GM04503 (cell line): ENCODE measurements at places on chromosomes 12 and 14.

DNA sequence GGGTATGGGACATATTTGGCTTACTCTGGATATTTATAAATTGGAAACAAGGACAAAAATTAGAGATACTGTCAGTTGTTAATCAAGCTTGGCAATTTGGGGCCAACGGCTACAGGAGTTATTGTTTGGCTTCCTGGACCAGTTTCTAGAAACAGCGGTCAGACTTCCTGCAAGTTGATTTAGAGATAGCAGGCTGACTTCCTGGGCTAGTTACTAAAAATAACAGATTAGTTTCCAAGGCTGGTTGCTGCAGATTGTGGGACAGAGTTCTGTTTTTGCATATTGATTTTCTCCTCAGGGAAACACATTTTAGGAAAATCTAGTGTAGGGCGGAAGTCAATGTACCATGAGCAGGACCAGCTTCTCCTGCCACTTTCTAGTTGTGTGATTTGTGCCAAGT lies 144.0 kb upstream of the TMPO start:
- DNase-seq: no peak

DNA sequence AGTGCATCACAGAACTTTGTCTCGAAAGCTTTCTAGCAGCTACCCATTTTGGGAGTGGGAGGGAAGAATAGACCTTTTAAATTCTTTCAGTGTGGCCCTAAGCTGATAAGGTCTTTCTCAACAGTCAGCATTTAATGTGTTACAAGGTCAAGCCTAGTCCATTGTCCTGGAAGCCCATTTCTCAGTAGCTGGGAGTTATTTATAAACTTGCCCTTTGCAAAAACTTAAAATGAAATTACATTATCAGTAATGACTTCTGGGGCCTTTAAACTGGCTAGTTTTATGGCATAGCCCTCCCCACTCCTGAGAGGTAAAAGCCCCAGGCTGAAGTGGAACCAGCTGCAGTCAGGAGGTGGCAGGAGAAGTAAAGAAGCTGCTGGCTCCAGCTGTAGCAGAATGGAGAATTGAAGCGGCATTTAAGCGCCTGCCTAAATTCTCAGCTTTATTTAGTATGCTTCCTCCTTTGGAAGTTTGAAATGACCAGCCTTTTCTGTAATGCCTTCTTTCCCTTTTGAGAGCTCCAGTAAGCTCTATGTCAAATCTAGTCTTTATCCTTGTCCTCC lies 12.4 kb downstream of the COPZ1 start:
- DNase-seq: no peak

DNA sequence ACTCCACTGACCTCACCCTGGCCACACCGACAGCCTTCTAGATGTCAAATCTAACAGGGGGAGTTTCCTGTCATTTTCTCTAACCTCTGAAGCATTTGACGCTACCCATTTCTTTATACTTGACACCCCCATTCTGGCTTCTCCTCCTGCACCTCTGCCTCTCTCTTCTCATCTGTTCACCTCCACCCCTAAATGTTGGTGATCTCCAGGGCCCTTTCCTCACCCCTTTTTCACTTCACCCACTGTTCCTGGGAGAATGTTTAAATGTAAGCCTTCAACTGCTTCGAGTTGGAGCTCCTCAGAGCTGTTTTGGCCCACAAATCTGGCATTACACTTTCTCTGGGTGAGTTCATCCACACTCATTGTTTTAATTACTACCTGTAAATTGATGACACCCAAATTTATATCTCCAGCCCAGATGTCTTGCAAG lies 452 bp upstream of the RABGGTA start:
- no peak for DNase-seq

DNA sequence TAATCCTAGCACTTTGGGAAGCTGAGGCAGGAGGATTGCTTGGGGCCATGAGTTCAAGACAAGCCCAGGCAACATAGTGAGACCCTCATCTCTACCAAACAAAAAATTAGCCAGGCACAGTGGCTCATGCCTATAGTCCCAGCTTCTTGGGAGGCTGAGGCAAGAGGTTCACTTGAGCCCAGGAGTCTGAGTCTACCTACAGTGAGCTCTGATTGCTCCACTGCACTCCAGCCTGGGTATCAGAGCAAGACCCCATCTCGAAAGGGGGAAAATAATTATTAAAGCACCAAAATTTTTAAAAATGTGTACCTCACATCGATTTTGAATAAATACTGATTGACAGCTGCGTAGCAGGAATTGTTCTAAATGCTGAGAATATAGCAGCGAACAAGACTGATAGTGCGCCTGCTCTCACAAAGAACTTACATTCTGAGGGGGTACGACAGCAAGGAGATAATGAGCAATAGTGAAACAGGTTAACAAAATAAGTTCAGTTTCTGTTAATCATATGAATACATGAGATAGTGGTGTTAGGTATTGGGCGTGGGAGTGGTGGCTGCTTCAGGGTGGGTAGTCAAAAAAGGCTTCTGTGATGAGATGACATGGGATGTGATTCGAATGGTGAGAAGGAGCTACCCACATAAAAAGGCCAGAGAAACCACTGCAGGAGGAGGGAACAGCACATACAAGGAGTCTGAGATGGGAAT lies 19.6 kb downstream of the HCFC2 start:
- DNase-seq: no peak

- no peak for DNase-seq
Measured at GRCh38 chr14:83764656-83765599, 1765.0 kb upstream of the FLRT2 start.

DNA sequence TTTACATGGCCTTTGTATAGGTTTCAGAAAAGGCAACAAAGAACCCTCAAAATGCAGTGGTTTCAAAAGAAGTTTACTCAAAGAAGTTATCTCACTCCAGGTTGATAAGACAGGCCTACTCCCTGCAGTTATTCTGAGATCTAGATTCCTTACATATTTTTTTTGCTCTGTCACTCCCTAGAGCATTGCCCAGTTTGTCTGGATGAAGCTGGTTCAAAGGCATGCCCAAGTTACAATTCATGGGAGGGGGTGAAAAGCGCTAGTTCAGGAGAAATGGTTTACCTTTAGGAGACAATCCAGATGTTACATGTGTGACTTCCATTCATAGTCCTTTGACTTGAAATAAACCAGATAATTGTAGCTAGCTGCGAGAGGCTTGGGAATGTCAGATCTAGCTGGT lies 115.0 kb downstream of the TPH2 start:
- no peak for DNase-seq

DNA sequence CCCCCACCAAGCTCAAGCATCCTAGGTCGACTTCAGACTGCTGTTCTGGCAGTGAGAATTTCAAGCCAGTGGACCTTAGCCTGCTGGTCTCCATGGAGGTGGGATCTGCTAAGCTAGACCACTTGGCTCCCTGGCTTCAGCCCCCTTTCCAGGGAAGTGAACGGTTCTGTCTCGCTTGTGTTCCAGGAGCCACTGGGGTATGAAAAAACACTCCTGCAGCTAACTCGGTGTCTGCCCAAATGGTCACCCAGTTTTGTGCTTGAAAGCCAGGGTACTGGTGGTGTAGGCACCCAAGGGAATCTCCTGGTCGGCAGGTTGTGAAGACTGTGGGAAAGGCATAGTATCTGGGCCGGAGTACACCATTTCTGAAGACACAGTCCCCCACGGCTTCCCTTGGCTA lies 44.6 kb upstream of the FKBP4 start:
- no peak for DNase-seq

- no peak for DNase-seq
Measured at GRCh38 chr14:93033084-93033982, 82.4 kb downstream of the ITPK1 start.

DNA sequence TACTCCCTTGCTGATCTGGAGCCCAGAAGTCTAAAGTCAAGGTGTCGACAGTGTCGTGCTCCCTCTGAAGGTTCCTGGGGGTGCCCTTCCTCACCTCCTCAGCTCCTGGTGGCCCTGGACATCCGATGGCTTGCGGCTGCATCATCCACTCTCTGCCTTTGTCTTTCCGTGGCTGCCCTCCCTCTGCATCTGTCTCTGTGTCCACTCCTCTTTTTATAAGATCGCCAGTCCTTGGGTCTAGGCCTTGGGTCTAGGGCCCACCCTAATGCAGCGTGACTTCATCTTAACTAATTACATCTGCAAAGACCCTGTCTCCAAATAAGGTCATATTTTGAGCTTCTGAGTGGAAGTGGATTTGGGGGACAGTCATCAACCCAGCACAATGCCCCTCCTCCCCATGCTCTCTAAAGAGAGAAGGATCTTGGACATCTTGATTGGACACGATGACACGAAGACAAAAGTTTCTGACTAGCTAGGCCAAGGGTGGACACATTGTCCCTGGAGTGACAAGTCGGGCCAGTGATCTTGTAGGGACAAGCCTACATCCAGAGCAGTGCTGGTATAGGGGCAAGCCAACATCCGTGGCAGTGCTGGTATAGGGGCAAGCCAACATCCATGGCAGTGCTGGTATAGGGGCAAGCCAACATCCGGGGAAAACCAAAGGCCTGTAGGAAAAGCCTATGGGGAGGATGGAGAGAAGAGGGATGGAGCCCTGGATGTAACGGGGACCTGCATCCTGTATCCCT lies 93.9 kb upstream of the DIO3 start:
- no peak for DNase-seq

DNA sequence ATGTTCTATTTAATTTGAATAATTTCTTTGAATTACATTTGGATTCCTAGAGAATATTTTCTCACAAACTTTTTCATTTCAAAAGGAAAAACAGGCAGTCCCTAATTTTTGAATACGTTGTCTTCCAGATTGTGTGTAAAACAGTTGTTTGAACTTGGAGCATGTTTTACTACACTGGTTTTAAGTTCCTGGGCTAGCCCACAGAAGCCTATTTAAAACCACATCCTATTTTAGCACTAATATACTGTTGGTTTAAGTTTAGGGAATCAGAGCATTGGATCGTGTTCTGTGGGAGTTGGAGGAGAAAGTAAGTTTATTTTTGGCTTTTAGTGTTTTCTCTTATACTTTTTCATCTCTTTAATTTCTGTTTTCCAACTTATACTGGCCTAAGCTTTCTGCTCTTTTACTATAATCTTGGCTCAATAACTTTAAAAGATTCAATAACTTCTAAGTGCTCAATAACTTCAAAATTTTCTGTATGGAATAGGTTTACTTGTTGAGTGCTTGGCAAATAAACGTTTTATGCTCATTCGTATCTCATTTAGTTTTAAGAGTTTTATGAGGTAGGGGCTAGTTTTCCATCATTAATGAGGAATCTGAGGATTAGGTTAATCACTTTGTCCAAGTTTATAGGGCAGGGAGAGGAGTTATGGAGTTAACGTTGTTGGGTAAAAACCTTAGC lies 14.9 kb downstream of the LEMD3 start:
- DNase-seq: no peak

DNA sequence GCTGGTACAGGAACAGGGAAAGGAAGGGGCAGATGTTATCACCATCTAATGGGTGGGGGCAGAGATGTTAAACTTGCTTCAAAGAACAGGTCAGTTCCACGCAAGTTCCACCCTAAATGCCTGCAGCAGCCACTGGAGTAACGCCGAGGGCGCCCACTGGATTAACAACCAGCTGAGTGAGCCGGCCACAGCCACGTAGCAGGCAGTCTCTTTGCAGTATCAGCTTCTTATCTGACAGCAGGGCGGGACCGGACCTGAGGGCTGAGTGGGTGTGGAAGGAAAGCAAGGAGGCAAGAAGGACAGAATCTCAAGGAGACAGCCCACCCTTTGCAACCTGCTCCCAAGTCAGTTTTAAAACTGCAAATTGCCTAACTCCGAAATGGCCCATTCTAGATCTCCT lies 38.4 kb upstream of the FOXN3 start:
- no peak for DNase-seq

- DNase-seq: no peak
Measured at GRCh38 chr12:39406262-39406661, 36.7 kb downstream of the KIF21A start.

DNA sequence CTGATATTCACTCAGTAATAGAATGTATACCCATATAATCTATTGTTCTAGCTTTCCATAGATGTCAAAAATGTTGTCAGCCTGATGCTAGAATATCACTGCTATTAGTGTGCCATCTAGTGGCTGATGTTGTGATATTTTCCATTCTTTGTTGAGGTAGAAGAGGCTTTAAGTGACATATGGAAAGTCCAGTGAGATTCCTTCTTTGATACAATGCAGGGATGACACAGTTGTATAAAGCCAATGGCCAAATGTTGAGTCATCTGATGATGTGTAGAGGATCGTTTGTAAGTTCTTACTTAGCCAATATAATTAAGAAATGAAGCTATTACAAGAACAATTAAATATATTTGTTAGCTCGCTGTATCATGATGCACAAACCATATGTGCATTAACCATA lies 58.1 kb upstream of the PCED1B start:
- DNase-seq: peak; percentile 76

DNA sequence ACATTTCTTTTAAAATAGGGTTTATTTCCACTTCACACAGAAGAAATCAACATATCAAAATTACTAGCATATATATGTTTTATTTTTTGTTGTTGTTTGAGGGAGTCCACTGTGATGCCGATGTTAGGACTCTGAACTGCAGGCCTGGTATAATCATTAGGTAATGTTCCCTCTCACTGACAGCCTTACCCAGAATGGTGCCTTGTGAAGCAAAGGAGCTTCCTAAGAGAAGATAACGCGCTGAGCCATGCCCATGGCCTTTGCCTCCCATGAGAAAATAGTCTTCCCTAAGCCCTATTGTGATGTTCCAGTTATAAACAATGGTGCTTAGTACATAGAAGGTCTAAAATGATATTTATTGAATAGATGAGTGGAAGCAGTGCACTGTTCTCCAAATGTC lies 12.0 kb downstream of the GNG2 start:
- no peak for DNase-seq

DNA sequence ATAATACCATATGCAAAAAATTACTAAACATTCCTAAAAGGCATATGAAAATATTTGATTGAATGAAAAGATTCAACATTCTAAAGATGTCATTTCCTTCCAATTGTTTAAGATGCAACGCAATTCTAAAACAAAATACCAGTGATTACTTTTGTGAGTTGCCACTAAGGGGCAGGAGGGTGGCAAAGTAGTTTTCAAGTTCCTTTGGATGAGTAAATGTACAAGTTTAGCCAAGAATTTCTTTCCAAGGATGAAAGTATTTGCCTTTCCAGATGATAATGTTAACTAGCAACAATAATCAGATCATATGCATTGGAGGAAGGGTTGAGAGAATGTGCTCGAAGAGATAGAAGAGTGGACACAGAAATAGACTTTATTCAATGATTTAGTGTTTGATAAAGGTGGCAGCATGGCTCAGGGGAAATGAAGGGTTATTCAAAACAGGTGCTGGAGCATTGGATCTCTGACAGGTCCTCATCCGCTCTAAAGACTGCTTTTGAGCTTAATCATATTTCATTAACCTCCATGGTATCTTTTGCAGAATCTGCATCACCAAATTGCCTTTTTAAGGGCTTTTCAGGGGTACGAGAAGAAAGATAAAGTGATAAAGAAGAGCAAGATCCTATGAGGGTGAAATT lies 678.5 kb upstream of the TBX3 start:
- no peak for DNase-seq
